Activated T-helper 2 cell treated with anti-CD3 and anti-CD28 coated beads, Interferon-gamma antibody, Interleukin-2, Interleukin-4, amounts not matched to agents 10 μg/mL and 5 μg/mL and 100 μg/mL, durations not matched to agents 14 hours and 24 hours and 36 hours (primary cell): ENCODE measurements at places on chromosomes 2 and 18.

DNA sequence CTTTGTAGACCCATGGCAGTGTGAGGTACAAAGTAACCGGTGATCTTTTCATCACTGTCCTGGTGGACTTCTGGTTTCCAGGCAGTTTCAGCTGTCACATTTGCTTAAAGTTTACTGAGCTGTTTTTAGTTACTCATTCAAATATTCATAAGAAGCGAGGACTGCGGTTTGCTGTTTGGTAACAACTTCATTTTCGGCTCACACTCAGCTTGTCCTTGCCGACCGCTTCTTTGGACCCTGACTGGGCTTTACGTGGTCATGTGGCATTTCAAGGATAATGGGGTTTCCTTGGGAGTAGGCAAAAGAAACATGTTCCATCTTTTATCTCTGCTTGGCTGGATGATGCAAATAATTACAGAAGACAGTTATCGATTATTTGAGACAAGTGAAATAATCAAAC lies 350.7 kb downstream of the PAX3 start:
- no peaks in the 10 kb centered on the region for H3K36me3 ChIP-seq
- no peaks in the 10 kb centered on the region for H3K27me3 ChIP-seq
- no peak for DNase-seq
- no peaks in the 10 kb centered on the region for H3K4me1 ChIP-seq
- no peak overlapping the region for H3K27ac ChIP-seq
- H3K4me3 ChIP-seq, result no peak overlapping the region

GRCh38 chr2:69139778-69140670 lies 127.0 kb downstream of the ANTXR1 start:
- no peak overlapping the region for H3K4me3 ChIP-seq
- DNase-seq, result no peak
- H3K27me3 ChIP-seq, result peaks cover 14% of the 10 kb centered on the region

GRCh38 chr2:106582148-106583143 lies 95.3 kb downstream of the CD8B2 start:
- DNase-seq, result peak; percentile 26
- peaks cover 13% of the 10 kb centered on the region for H3K4me1 ChIP-seq
- peak overlapping the region; percentile 80 for H3K4me3 ChIP-seq

- no peaks in the 10 kb centered on the region for H3K36me3 ChIP-seq
- no peaks in the 10 kb centered on the region for H3K27me3 ChIP-seq
- H3K4me3 ChIP-seq, result no peak overlapping the region
- DNase-seq, result no peak
- no peaks in the 10 kb centered on the region for H3K4me1 ChIP-seq
- no peak overlapping the region for H3K27ac ChIP-seq
These were observed 42.6 kb downstream of the SCN7A start for GRCh38 chr2:166451468-166451867.

- H3K36me3 ChIP-seq, result no peaks in the 10 kb centered on the region
- H3K27me3 ChIP-seq, result no peaks in the 10 kb centered on the region
- peaks cover 14% of the 10 kb centered on the region for H3K4me1 ChIP-seq
- H3K27ac ChIP-seq, result no peak overlapping the region
- no peak overlapping the region for H3K4me3 ChIP-seq
These were observed 14.4 kb downstream of the ITSN2 start for GRCh38 chr2:24345937-24346336.

- H3K27ac ChIP-seq, result no peak overlapping the region
- H3K36me3 ChIP-seq, result peaks cover 51% of the 10 kb centered on the region
- H3K4me1 ChIP-seq, result peaks cover 61% of the 10 kb centered on the region
- H3K27me3 ChIP-seq, result no peaks in the 10 kb centered on the region
- no peak for DNase-seq
- H3K4me3 ChIP-seq, result peak overlapping the region; percentile 62
These were observed 2.0 kb downstream of the GMCL1 start for GRCh38 chr2:69831354-69831905.
